ENCODE measurements at places on chromosomes 1 and 21. TPM values are rescaled to one million over a fixed set of nuclear protein-coding genes. Genes with fewer than 3 reads are reported as not detected.

DNA sequence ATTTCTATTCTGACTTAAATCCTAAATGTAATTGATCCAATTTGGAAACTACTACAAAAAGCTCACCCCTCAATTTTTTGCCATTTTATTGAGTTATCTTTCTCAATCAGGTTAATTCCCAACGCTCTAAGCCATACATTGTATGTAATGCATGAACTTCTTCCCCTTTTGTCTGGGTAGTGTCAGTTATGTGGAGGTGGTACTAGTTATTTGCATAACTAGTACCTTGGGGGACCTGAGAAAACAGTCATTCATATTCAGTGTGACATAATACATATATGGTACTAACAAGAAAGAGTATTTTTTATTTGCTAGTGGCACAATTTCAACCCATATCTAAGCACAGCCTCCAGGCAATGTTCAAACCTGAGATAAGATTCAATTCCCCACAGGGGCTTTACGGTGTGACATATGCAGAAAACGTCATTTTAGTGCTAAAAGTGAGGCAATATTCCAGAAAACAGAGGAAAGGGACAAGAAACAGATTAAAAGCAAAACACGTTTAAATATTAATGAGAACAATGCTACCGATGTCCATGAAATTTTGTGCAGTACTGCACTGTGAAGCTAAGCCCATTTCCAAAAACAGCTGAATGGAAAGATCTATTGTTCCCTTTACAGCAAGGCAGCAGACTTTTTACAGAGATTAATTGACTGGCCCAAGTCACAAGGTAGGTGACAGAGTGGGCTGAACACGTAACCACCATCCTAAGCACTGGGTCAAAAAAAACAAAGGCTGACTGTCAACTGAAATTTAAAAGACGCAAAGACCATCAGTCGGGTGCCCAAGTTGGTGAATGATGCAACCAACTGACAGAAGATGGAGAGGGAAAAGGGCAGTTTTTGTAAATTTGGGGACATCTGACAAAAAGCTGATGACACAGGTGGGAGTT, 1.4 kb downstream of the HLCS start:
- DNase-seq: no peak

The SERPINC1 gene
- total RNA-seq: 125 TPM

GRCh38 chr1:70485624-70486023, 74.6 kb downstream of the CTH start:
- no peak for DNase-seq

The MATN1 gene
- 2.0 TPM for total RNA-seq

- peak; percentile 26 for DNase-seq
These were observed 142.3 kb downstream of the DNM3 start for GRCh38 chr1:171983584-171983983.

GRCh38 chr1:18244762-18245161, 137.2 kb downstream of the IGSF21 start:
- no peak for DNase-seq

The ZSWIM5 gene
- 4.1 TPM for total RNA-seq

The MCOLN3 gene
- 16.4 TPM for total RNA-seq

DNA sequence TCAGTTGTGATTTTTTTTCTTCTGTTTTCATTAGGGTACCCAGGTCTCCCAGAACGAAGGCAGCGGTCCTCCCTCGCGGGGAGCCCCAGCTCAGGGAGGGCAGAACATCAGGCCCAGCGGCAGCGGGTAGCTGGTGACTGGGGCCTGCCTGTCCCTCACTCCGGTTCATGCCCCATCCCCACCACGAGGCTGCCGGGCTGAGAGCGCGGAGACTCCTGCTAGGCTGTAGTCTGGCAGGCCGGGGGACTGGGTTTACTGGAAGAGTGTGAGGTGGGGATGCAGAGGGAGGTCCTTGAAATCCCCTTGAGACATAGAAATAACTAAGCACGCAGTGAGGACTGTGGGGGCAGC, 10.5 kb downstream of the BRINP2 start:
- DNase-seq: no peak

DNA sequence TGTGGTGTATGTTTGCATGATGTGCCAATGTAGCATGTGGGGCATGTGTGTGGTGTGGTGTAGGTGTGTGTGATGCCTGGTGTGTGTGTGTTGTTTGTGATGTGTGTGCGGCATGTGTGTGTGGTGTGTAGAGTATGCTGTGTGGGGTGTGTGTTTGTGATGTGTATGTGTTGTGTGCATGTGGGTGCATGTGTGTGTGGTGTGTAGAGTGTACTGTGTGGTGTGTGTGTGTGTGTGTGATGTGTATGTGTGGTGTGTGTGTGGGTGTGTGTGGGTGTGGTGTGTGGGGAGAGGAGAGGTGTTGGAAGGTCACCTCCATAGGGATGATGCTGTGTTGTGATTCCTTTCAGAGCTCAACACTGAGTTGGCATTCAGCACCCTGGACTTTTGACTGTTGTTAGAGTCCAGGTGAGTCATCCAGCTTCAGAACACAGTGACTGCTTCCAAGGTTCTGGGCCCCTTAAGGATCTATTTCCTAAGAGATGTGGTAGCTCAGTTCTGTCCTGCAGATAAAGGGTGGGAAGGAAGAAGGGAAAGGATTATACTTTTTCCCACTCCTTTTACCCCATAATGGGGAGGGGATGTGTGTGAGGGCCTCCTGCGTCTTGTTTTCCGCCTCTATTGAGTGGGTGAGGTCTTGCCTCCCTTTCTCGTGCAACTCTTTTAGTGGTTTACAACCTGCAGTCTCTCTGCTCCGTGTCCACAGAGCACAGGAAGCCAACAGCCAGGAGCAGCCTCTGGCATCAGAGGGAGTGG, 47.6 kb downstream of the RHOU start:
- DNase-seq: peak; percentile 89

DNA sequence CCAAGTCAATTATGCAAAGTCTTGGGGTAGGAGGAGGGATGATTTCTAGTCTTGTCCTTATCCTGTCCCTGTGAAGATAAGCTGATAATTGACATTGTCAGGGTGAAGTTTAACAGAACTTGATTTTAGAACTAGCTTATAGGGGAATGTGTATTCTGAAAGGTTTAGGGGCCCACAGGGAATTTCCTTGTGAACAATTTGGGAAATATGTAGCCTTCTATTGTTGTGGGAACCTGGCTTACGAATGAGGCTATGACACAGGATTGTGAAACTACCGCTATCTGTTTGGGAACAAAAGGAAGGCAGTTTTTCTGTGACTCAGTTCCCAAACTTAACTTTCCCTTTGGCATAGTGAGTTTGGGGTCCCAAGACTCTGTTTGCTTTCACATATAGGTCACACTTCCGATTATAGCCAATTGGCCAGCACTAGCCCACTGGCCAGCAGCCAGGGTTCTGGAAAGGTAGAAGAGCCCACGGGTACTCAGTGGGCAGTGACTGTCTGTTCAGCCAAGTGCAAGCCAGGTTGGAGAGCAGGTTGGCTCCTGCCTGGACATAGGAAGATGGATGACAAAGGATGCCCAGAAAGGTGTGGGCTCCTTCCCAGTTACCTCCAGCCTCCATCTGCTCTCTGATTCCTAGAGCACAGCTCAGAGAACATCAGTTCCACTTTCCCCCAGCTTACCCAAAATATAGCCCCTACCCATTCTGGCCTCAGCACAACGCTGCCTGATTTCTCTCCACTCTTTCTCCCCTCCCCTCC, 35.5 kb downstream of the H3-3A start:
- DNase-seq: no peak

The DVL1 gene
- total RNA-seq: 58.0 TPM

The AMY2A gene
- total RNA-seq: not detected

- DNase-seq: no peak
These were observed 49.2 kb downstream of the CASQ2 start for GRCh38 chr1:115719285-115719684.

The FAAH gene
- 40.3 TPM for total RNA-seq

GRCh38 chr21:17930093-17930492, 110.9 kb upstream of the C21orf91 start:
- no peak for DNase-seq

DNA sequence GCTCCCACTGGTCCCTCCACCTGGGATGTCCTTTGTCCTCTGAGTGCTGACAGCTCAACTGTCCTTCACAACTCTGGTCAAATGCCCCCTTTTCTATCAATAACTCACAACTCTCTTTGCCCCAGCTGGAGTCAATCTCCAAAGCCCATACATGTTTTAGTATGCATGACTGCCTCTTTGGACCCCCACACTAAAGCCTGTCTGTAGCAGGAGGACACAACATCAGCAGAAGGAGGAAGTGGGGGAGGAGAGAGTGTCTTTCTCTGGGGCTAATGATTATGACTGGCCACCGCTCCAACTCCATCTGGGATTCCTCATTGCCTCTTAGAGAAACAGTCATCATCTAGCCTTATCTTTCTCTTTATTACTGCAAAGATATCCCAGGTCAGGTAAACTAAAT, 186.6 kb upstream of the FGGY start:
- no peak for DNase-seq

GRCh38 chr1:90114521-90115141, 119.7 kb downstream of the ZNF326 start:
- peak; percentile 74 for DNase-seq

The CD1B gene
- not detected for total RNA-seq

- no peak for DNase-seq
These were observed 6.6 kb downstream of the SPATA21 start for GRCh38 chr1:16430606-16431005.

DNA sequence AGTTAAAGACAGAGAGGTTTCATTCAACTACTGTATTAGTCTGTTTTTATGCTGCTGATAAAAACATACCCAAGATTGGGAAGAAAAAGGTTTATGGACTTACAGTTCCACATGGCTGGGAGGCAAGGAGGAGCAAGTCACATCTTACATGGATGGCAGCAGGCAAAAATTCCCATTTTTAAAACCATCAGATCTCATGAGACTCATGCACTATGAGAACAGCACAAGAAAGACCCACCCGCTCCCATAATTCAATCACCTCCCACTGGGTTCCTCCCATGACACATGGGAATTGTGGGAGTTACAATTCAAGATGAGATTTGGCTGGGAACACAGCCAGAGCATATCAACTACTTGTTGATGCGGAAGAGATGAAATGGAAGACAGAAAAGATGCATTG, 9.2 kb downstream of the GPR161 start:
- no peak for DNase-seq

The IFI44 gene
- total RNA-seq: 7.7 TPM

The USH2A gene
- total RNA-seq: 0.20 TPM

The LIPI gene
- total RNA-seq: not detected

The A3GALT2 gene
- total RNA-seq: not detected

The RORC gene
- 1.3 TPM for total RNA-seq

GRCh38 chr1:9626201-9626608, 25.3 kb upstream of the PIK3CD start:
- DNase-seq: no peak

The RGS8 gene
- not detected for total RNA-seq

The FLG2 gene
- not detected for total RNA-seq

The TTC4 gene
- 20.0 TPM for total RNA-seq

The ADCY10 gene
- 0.93 TPM for total RNA-seq

DNA sequence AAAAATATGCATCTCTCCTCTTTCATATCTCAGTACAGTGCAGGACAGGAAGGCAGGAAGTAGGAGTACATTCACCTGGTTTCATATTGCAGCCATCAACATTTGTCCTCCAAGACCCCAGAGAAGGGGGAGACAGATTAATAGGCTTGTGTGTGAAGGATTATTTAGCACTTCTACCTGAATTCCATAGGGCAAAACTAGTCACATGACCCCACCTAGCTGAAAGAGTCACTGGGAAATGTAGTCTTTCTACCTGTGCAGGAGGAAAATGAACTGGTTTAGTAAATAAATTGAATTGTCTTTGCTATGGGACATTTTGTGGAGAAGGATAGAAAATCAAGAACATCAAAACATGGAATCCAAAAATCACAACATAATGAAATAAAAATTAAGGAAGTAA, 13.9 kb upstream of the TRIM33 start:
- DNase-seq: no peak

The LCE1F gene
- total RNA-seq: not detected

The RHOU gene
- 122 TPM for total RNA-seq

DNA sequence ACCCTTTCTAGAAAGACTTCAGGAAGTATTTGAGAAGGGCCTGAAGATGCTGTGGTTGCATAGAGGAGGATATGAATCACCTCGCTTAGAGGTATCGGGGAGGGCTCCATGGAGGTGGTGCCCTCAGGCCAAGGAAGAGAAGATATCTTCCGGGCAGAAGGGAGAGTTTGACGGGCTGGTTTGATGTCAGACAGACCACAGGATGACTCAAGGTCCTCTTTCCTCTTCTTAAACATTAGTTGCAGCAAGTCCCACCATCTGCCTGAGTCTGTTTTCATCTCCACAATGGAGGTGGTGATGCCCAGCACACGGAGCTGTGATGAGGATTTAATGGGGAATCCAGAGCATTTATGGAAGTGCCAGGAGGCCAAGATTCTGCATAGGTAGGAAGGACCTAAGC, 25.1 kb upstream of the RUNX3 start:
- no peak for DNase-seq

DNA sequence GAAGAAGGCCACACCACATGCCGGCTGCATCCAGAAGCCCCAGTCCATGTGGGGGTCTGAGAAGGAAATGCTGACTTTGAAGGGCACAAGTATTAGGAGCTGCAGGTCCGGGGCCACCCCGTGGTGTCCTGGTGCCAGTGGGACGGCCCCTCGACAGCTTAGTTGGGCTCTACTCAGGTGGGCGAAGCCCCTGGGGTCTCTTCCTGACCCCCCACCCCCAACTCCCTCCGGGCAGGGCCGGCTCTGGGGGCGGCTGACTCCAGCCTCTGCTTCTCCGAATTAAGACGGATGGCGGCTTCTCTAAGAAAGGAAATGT, 62.1 kb upstream of the TTC34 start:
- no peak for DNase-seq

The BMP8B gene
- 5.5 TPM for total RNA-seq

The PARS2 gene
- total RNA-seq: 4.8 TPM

DNA sequence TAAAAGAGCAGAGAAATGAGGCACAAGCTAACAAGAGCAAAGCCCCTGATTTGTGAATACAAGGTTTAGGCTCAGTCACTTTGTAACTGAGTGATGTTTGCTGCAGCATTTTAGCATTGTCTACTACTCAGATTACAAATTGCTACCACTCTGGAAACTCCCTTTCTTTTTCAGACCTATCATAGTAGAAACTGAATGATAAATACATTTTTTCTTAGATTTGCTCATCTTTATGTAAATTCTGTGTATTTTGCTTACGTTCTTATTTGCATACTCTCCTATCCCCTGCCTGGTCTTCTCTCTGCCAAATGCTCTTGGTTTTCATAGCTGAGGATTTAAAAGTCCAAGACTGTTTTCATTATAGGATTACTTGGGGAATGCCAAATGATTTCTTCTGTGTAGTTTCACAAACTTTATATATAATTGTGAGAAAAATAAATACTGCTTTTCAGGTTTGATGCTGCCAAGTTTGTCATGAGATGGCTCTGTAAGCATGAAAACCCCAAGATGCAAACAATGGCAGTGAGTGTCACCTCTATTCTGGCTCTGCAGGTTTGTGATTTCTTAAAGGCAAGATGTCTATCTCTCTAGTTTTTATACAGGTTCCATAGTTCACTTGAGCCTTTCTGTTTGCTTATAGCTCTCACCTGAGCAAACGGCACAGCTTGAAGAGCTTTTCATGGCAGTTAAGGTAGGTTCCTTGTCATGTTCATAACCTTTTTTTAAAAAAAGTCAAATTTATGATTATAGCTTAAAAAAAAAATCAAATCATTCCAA, 24.7 kb downstream of the ZYG11A start:
- peak; percentile 42 for DNase-seq

GRCh38 chr1:7726623-7727022, 44.5 kb upstream of the VAMP3 start:
- DNase-seq: no peak

The CHODL gene
- 1.2 TPM for total RNA-seq

GRCh38 chr1:245717611-245718010, 562.8 kb downstream of the KIF26B start:
- DNase-seq: no peak
